ENCODE measurements at places on chromosomes 6 and 20.

DNA sequence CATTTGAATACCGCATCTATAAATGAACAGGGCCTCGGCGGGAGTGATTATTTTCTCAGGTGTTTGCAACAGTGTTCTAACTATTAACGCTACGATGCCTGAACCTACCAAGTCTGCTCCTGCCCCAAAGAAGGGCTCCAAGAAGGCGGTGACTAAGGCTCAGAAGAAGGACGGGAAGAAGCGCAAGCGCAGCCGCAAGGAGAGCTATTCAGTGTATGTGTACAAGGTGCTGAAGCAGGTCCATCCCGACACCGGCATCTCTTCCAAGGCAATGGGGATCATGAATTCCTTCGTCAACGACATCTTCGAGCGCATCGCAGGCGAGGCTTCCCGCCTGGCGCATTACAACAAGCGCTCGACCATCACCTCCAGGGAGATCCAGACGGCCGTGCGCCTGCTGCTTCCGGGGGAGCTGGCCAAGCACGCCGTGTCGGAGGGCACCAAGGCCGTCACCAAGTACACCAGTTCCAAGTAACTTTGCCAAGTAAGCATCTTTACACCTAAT is 70.9 kb downstream of the HFE start:
- DNase-seq = no peak

DNA sequence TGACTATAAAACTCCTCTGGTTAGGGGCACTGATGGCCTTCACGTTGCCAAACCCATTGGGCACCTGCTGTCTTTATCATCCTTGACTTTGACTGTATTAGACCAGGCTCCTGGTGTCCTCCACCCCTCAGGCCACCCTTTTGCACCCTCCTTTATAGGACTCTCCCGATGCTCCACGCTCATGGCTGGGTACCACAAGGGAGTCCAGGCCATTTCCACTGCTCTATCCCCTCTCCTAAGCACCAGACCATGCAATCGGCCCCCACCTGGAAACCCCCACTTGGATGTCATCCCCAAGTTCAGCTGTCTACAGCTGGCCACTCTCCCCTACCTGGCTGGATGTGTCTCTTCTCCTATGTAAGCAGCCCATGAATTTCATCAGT is 115.2 kb downstream of the TOX2 start:
- DNase-seq = no peak

DNA sequence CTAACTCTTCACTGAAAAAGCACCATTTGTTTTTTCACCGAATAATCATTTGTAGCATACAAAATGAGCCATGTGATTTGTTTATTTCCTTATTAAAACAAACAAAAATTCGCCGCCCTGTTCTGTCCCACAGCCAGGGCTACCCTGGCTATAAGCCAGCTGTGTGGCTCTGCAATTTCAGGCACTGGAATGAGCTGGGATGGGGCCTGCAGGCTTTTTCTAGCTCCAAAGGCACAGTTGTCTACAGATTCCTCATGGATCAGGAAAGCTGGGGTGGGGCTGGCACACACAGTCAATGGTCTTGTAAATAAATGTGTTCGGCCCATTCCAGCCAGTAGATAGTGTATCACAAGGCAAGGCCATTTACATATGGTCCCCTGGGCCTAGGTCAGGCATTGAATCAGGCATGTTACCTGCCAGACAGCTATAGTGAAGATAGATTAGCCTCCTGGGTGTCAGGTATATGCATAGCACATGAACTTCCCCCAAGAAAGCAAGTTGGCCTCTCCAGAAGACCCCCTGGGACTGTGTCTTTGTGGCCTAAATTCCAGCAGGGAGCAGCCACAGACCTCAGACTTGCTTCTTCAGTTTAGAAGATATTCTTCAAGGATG is 608.9 kb downstream of the MAFB start:
- DNase-seq = no peak

GRCh38 chr6:4723383-4723782 is 52.8 kb upstream of the CDYL start:
- DNase-seq = no peak

DNA sequence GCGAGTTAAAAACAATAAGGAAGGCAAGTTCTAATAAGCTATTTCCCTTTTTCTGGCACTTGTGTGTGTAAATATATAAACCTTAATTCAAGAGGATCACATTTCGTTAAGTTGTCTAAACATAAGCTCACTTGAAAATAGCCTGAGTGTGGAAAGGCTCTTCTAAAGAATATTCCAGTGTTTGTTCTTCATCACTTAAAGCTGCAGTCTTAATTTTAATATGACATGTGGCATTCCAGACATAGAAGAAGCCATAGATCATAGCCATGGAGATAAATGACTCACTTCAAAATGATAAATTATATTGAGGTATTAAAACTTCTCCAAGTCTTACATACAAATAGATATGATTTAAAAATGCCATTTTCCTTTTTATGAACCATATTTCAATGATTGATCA is 42.1 kb downstream of the IYD start:
- no peak for DNase-seq

- DNase-seq = no peak
These were observed 507.4 kb downstream of the BMP2 start for GRCh38 chr20:7274870-7275269.

- no peak for DNase-seq
These were observed 26.6 kb upstream of the EDN3 start for GRCh38 chr20:59273739-59274357.

GRCh38 chr20:32149566-32150170 is 40.2 kb downstream of the TM9SF4 start:
- no peak for DNase-seq

DNA sequence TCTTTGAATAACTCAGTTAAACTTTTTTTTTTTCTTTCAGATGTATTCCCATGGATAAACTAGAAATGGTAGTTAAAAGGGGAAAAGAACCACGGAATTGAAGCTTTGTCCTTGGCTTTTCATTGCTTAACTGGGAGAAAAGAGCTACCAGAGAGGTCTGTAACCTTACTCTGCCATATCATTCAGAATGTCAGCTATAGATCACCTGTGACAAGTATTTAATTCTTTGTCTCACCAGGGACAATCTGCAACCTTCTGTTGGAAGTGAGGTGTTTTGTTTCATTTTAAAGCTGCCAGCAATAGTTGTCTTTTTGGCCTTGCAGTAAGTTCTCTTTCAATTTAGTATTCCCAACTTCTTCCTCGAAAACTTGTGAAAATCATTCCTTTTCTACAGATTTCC is 618.4 kb downstream of the FRK start:
- DNase-seq = no peak

- DNase-seq = no peak
These were observed 15.1 kb upstream of the NXT1 start for GRCh38 chr20:23335521-23335920.

DNA sequence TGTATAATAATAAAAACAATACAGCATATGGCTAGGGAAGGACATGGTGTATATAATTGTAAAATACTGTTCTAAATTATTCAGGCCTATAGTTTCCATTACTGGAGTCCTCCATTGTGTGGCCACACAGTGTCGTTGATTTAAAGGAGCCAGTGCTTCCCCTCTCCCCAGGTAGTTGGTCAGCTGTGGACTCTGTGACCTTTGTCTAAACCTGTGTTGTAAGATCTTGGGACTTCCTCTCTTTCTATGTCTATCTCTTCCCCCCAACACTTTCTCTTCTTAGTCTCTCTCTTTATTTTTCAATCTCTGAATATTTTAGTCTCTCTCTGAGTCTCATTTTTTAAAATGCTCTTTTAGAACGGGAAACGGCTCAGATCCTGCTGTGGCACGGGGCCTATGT is 35.6 kb downstream of the BRPF3 start:
- DNase-seq = no peak

- no peak for DNase-seq
These were observed 4.6 kb downstream of the DDR1 start for GRCh38 chr6:30888816-30889495.

GRCh38 chr6:34391786-34392496 is 528 bp downstream of the NUDT3 start:
- no peak for DNase-seq

DNA sequence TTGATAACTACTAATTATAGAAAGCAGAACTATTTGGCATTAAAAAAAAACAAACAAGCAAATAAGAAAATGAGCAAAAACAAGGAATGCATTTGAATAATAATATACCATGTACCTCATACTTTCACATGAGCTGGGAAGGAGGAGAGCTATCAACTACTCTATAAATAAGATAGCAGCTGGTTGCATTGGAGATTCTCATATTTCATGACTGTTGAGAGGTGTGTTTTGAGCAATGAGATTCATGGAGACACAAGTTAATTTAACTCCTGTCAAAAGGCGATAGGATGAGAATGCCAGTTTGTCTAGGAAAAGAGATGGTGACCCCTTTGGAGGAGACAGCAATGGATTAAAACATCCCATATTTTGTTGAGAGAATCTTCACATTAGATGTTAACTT is 348.8 kb upstream of the SPTLC3 start:
- DNase-seq = no peak

GRCh38 chr20:49894073-49894470 is 21.3 kb downstream of the SPATA2 start:
- no peak for DNase-seq

DNA sequence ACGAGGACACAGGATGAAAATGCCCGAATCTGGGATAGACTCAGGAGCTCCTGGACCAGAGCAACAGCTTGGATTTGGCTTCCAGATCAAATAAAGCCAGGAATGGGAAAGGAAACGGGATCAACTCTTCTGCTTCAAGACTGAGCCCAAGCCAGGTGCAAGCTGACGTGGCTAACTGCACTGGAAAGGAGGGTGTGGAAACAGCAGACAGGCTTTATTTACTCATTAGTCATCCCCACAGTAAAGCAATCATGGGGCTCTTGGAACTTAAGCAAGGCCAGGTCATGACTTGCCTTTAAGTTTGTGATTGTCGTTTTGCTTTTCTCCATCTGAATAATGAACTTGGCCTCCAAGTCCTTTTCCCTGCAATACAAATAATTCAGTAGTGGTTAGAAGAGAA is 45.2 kb downstream of the KIF16B start:
- peak; percentile 40 for DNase-seq
